ENCODE measurements at places on chromosomes 5 and 9. TPM values are rescaled to one million over a fixed set of nuclear protein-coding genes. Genes with fewer than 3 reads are reported as not detected.

DNA sequence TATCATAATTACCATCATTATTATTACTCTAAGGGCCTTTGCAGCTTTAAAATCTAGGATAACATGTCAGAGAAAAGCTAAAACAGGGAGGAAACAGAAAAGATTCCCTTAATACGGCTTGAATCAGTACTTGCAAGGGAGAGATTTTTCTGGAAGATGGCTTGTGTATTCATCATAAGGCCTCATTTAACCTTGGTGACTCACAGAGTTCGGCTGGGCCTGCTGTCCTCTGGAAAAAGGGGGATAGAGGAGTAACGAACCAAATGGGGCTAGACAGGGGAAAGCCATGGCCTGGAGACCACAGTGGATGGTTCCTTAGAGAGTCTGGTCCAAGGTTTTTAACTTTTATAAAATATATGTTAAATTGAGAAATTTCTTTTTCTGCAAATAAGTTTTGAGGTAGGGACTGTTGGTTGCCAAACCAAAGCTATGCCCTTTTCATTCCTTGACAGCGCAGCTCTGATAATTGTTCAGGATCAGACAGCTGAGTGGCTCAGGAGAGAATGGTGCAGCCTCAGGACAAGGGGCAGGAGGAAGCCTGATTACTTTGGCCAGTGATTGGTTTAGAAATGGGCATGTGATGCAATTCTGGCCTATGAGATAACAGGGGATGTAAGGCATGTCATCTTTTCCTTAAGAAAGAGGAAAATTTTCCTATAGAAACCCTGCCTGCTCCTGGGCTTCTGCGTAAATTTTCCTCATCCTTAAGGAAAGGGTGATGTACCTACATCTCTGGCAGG is 25.6 kb upstream of the GSN start:
- DNase-seq: no peak

ENTREP1 gene
- total RNA-seq: 10.6 TPM

BTNL3 gene
- total RNA-seq: not detected

DNA sequence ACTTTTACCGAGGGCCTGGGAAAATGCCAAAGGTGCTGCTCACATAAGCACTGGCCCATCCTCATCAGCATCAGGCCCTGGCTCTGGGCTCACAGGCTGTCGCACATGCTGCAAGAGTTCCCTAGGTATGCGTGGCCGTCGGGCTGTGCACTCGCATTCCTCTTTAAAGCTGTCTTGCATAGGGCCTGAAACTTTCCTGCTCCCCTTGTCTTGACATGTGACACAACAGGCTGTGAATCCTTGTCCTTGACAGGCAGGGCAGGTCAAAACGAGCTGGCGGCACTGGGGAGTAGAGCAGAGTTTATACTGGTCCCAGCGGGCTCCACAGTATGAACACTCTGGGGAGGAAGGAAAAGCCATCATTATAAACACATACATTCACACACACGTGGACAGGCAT is 30.7 kb downstream of the TSTD2 start:
- no peak for DNase-seq

DNA sequence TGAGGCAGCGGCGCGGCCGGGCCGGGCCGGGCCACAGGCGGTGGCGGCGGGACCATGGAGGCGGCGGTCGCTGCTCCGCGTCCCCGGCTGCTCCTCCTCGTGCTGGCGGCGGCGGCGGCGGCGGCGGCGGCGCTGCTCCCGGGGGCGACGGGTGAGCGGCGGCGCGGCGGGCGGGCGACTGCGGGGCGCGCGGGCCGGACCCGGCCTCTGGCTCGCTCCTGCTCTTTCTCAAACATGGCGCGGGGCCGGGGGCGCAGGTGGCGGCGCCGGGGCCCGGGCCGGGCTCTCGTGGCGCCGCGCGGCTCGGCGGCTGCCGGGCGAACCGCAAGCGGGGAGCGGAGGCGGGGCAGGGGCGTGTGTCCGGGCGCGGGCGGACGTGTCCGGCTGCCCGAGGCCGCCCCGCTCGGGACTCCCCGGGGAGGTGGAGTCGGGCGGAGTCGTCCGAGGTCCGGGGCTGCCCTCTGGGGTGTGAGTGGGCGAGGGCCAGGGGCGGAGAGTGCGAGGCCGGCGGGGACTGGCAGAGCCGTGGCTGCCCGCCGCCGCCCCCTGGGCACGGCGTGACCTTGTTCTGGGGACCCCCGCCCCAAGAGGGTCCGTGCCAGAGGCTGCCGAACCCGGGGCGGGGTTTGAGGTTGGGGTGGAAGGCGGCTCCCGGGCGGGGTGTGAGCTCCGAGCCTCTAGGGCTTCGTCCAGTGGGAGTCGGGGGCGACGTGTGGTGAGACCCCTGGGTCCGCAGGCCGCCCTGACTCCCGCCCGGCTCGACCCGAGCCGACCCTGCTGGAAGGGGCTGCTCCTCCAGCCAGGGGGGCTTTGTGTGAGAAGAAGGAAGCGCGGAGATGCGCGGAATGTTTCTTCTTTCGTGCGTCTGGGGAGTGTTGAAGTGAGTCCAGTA is 485 bp downstream of the TGFBR1 start:
- DNase-seq: peak; percentile 84

DNA sequence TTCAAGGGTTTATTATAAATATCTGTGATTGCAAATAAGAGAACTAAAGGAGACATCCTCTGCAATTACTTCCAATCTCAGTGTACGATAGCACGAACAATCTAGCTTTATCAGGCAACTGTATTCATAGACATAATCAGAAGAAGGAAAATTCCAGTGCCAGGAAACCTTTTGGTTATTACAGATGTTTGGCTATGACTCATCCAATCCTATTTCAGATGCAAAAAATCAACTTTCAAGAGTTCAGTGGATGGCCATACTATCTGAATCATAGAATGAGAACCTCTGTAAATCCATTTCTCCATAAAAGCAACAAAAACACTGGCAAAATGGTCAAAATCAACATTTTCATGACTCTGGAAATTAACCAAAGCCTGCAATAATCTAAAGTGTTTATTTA is 37.9 kb downstream of the GAS1 start:
- peak; percentile 11 for DNase-seq

- DNase-seq: no peak
These were observed 114.1 kb downstream of the JAKMIP2 start for GRCh38 chr5:147668385-147668784.

GRCh38 chr5:174084691-174085154 is 39.2 kb downstream of the NSG2 start:
- DNase-seq: no peak

DNA sequence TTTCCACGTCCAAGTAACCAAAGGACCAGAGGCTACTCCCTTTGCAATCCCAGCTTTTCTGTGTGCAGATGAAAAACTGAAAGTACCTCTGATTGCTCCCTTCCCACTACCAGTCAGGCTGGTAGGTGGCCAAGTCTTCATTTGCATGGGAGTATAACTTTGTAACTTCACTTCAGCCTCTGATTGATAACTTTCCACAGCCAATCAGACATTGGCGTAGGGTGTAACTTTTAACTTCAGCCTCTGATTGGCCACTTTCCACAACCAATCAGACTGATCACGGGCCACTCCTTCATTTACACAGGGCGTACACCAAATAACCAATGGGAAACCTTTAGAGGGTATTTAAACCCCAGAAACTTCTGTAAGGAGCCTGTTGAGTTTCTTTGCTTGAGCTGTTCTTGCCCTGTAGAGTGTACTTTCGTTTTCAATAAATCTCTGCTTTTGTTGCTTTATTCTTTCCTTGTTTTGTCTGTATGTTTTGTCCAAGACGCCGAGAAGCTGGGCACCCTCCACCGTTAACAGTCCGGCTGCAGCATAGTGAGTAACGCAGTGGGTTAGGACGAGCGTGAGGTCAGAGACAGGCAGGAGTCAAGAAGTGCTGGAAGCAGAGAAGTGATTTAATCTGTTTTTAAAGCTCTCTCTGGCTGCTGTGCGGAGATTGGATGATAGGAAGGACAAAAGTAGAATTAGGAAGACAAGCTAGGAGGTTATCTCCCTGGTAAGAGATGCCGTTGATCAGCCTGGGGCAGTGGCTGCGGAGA is 3.5 kb upstream of the EXOSC2 start:
- peak; percentile 89 for DNase-seq

GRCh38 chr5:140966293-140967225 is at the start of gene PCDHAC2:
TSS of gene PCDHAC2 (plus strand) at chr5:140966476. CDS start at chr5:140966767, 291 bp downstream.
- peak; percentile 87 for DNase-seq

- peak; percentile 8 for DNase-seq
These were observed 67.4 kb upstream of the HRH2 start for GRCh38 chr5:175590471-175590881.

GRCh38 chr9:7368410-7369292 is 430.9 kb downstream of the DMAC1 start:
- DNase-seq: peak; percentile 95

DNA sequence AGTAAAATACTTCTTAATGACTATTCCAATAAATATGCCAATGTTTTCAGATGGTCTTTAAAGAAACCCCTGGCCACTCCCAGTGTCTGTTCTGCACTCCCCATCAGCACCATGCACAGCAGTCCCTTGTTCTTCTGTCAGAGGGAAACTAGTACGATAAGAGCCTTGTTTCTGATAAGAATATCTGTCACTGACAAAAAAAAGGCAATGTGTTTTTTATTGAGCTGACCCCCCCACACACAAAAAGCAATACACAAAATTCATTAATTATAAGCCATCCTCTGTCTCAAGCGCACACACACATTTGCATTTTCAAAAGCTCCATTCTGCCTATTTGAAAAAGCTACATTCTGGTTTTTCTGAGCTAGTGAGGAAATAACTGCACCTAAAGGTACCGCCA is 119.1 kb downstream of the ENC1 start:
- DNase-seq: no peak

PARP8 gene
- total RNA-seq: 60.4 TPM

- no peak for DNase-seq
These were observed 283.3 kb downstream of the TMEM167A start for GRCh38 chr5:82793808-82794419.

DNA sequence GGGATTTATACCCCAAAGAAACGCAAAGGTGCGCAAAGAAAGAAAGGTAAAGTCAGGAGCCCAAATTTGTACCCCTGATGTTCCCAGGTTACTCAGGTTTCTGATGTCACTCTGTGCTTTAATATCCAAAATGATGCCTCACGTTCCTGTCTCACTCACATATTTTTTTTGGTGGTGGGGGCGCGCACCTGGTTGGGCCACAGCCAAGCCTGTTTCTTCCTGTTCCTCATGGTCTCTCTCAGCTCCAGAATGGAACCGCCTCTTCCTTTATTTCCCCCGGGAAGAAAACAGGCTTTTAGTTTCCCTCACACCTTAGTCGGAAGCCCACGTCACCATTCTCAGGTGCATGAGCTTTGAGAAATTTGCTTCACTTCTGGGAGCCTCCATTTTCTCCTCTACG is 118.3 kb upstream of the BOD1 start:
- DNase-seq: no peak

- DNase-seq: no peak
These were observed 101.6 kb downstream of the CRB2 start for GRCh38 chr9:123457583-123457982.

PCDHB12 gene
- total RNA-seq: 2.9 TPM

ZFP62 gene
- 25.8 TPM for total RNA-seq

ANKRD18A gene
- total RNA-seq: 1.4 TPM

- no peak for DNase-seq
These were observed 181.9 kb upstream of the ADRA1B start for GRCh38 chr5:159734366-159734765.

SLC6A19 gene
- total RNA-seq: 0.48 TPM

Measured in umbilical cord (tissue), 2 donors.